ENCODE measurements at places on chromosomes 11 and 22.

GRCh38 chr11:46369458-46370152 is 11.9 kb upstream of the MDK start:
- peak; percentile 72 for DNase-seq

DNA sequence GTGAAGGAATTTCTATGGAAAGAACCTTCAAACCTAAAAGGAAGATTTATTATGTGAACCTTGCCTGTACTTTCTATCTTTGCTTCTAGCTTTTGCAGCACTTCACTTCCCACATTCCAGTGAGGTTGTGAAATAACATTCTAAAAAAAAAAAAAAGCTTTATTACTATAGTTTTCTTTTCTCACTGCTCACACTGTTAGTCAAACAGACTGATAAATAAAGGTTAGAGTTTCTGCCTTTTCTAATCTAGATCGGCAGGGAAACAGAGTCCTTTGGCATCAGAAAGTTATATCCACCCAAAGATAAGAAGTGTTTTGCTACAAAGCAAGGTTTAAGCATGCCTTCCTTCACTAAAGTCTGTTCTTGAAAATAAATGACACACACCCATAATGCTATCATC is 2.8 kb downstream of the AAMDC start:
- DNase-seq, result no peak

DNA sequence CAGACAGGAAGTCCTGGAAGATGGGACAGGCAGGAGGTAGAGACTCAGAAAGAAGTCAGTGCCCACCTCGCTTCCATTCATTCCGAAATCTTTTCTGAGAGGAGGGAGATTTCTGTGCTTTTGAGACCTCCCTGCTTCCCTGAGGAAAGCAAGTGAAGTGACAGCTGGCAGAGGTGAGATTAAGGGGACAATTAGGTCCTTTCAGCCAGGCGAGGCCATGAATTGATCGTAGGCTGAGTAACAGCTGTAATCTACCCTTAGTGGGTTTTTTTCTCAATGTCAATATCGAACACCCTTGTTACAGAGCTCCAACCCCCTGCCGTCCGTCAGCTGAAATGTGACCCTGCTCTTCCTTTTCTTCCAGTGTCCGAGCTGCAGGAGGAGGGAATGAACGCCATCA is 96.0 kb downstream of the PARVA start:
- DNase-seq, result no peak

DNA sequence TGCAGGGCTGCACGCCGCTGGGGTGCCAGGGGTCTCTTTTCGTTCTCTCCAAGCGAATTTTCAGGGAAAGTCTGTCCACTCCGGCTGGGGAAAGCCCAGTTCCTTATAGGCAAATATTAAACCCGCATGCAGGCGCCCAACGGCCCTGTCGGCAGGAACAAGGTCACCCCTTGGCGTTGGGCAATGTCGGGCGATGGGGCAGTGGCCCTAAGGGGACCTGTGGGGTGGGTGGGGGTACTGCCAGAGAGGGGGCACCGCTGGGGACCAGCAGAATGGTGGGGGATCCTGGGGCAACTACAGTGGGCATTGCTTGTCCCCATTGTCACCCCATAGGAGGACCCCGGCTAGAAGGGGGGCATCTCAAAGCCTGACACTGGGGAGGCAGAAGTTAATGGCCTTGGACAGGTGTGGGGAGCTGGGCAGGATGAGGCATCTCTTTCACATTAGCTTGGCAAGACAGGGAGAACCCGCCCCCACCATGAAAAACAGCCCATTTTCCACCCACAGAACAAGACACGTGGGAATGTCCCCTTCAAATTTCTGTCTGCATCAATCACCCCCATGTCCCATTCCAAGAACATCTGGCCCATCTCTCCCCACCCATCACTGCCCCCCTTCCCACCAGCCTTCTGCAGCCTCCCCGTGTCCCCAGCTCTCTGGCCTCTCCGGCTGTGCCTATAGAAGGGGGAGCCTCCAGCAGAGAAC is 5.5 kb upstream of the IGF2 start:
- no peak for DNase-seq

DNA sequence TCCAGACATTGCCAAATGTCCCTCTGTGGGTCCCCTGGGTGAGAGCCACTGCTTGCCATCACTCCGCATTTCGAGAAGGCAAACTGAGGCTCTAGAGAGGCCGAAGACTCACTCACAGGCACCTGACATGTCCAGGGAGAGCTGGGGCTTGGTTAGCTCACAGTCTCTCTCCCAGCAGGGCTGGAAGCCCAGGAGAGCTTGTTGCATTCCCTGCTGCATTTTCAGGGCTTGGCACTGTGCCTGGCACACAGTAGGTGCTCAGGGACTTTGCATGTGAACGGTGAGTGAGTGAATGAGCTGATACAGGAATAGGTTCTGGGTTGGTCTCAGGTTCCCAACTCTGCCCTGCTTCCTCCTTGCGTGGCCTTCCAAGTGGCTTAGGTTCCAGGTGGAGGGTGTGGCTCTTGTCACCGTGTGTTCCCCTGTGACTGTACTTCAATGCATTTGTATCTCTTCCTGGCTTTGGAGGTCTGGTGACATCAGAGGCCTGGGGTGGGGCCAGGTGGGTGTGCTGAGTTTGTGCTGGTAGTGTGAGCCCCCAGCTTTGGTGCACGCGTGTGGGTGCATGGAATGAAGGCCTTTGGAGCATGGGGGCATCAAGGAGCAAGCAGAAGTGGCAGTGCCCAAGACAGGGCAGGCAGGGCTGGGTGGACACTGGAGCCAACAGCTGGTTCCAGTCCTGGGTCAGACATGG is 18.4 kb upstream of the SMIM38 start:
- DNase-seq, result no peak

- no peak for DNase-seq
Observed at GRCh38 chr11:14755140-14755539, 111.5 kb downstream of the PDE3B start.

GRCh38 chr11:8910649-8911026 is 351 bp upstream of the AKIP1 start:
- no peak for DNase-seq

DNA sequence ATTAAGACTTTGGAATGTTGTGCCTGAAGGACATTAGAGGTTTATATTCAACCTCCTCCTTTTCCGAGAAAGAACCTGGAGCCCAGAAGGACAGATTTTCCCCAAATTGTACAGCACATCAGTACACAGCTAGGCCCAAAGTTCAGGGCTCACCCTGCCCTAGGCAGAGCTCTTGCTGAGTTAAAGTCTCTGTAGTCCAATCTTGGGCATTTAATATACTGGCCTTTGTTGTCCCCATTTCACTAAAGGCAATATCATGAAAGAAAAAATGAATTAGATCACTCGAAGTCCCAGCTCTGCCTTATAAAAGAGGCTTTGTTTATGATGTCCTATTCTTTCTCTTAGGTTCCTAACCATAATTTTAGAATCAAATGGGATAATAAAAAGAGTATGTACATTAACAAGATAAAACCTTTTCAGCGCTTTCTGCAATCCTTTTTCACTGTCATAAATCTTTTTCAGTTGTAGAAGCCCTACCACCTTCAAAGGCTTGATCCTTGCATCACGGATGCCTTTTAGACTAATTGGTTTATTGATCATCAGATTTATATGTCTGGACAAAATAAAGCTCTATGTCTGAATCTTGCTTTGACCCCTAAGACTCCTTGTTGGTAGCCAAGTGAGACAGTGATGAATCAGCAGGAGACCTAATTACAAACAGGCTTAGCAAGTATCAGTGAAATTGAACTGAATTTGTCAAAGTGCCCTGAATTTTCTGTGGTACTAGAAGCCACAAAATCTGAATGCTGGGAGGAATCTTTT is 39.8 kb downstream of the RELT start:
- DNase-seq, result no peak

DNA sequence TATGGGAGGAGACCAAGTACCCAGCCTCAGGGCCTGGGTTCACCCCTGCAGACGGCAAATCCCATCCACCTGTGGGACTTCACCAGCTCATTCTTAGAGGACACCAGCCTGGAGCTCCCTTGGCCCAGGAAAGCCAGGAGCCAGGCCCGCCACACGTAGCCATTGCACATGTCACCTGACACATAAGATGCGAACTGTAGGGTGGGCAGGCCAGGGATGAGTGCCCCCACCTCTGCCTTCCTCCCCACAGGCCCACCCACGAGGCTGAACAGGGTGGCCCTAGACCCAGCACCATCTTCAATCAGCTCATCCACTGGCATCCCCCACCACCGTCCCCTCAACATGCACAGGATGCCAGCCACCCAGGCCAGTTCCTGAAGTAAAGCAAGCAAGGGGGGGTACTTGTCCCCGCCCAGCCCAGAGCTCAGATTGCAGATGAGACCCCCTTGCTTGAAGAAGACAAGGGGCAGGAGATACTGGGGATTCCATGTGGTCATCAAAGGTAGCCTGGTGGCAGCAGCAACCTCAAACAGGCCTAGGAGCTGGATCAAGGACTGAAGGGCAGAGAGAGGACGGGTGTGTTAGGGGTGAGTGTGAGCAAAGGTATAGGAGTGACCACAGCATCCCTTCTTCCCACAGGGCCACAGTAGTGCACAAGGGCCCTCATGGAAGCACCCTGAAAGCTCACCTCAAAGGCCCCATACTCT is 45.6 kb downstream of the IGLL5 start:
- DNase-seq, result no peak

- DNase-seq, result no peak
Observed at GRCh38 chr11:125463590-125464269, 32.3 kb downstream of the FEZ1 start.

GRCh38 chr11:118343981-118344515 is at the start of gene CD3G:
TSS of gene CD3G (plus strand) at chr11:118344344. CDS start at chr11:118344424, 80 bp downstream.
- DNase-seq, result no peak

GRCh38 chr11:116990061-116990473 is 108.2 kb downstream of the SIK3 start:
- DNase-seq, result no peak

DNA sequence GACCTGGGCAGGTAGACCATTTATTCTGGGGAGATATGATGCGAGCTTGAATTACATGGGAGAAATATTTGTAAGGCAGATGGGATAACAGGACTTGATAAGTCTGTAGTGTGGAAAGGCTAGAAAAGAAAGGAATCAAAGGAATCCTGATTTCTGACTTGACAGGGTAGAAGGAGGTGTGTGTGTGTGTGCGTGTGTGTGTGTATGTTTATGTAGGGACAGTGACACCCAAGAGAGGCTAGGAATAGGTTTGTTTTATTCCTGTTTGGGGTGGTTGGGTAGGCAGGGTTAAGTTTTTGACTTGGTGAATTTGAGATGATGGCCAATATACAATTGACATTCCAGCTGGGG is 390 bp upstream of the HTATIP2 start:
- DNase-seq, result no peak

- peak; percentile 72 for DNase-seq
Observed at GRCh38 chr11:83241291-83241946, 44.7 kb downstream of the CCDC90B start.

DNA sequence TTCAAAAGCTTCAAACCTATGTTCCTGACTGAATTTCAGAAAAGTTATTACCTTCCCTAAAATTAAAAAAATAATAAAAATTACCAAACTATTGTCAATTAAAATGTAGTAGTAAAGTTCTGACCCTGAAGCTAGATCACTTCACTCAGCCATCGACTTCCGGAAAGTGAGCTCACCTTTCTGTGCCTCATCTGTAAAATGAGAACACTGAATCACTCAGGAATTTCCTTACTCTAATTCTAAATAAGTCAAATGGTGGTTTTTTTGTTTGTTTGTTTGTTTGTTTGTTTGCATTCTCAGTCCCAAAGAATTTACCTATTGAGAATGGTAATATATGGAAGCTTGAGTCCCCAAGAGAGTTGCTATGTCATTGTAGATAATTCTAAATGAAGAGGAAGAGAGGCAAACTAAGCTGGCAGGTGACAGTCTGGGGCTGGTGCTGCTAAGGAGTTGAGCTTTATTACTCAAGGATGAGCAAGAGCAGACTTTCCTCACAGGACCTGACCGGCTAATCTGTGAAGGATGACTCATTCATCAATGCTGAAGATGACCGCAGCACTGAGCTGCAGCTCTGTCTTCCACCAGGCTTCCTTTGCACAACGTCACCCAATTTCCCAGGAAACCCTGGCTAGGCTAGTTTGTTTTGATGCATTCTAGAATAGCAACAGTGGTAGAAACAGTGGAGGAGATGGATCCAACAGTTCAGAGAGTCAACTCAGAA is 248.8 kb downstream of the RAB38 start:
- peak; percentile 52 for DNase-seq

DNA sequence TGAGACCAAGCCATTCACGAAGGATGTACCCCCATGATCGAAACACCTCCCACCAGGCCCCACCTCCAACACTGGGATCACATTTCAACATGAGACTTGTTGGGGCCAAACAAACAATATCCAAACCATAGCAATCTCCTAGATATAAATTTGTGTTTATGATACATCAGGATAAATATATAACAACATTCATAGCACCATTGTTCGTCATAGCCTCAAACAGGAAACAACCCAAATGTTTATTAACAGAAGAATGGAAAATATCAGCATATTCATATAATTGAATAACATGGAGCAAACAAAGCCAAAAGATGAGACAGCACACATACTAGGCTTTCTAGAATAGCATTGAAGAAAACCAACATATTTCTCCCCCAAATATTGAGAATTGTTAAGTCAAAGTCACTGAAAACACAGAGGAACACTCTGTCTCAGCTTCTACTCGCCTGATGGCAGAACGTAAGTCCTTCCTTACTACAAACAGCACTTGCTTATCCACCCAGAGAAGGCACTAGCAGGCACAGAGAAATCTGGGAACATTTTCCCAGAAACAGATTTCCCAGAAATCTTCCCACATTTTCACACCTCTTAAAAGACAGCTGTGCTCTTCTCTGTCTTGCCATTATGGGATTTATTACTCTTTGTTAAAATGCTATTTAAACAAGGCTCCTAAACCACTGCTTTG is 8.1 kb upstream of the GDPD4 start:
- DNase-seq, result no peak

- DNase-seq, result no peak
Observed at GRCh38 chr11:102302241-102302640, 15.0 kb upstream of the BIRC3 start.

DNA sequence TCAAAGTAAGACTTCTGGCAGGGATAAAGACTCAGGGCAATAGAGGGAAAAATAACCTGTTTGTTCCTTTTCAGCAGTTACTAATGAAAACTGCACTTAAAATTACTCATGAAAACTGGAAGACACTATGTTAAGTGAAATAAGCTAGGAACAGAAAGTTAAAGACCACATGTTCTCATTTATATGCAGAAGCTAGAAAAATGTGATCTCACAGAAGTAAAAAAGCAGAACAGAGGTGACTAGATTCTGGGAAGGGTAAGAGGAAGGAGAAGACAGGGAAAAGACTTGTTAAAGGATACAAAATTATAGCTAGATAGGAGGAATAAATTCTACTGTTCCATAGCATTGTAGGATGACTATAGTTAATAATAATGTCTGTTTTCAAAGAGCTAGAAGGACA is 22.2 kb downstream of the HPS5 start:
- DNase-seq, result no peak

DNA sequence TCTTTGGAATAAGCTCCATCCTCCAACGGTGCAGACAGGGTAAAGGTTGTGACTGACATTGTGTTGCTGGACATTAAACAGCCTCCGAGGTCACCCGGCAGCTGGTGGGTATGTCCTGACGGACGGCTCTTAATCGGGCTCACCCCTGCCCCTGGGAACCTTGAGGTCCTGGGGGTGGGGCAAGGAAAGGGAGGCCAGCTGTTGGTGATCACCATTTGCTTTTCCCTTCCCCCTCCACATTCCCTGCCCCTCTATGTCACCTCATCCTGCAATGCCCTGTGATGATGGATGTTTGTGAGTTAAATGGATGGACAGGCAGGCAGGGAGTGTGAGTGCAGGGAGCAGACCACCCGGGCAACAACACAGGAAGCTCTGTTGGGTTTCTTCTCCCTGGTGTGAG is 26.3 kb downstream of the APLNR start:
- no peak for DNase-seq
